Forelimb muscle (tissue), 1 donor: ENCODE measurements at places on chromosomes 1 and 21.

- DNase-seq = no peak
These were observed 7.3 kb upstream of the SAMD11 start for GRCh38 chr1:916173-917075.

GRCh38 chr1:226397011-226397926 is 10.6 kb downstream of the PARP1 start:
- no peak for DNase-seq

- DNase-seq = peak; percentile 31
These were observed 4.5 kb downstream of the DLGAP3 start for GRCh38 chr1:34924759-34925555.

- no peak for DNase-seq
These were observed 8.4 kb downstream of the GSTM3 start for GRCh38 chr1:109732390-109732881.

GRCh38 chr1:39895731-39896480 is 5.8 kb downstream of the MYCL start:
- no peak for DNase-seq
